ENCODE measurements at places on chromosomes 2 and 18.

DNA sequence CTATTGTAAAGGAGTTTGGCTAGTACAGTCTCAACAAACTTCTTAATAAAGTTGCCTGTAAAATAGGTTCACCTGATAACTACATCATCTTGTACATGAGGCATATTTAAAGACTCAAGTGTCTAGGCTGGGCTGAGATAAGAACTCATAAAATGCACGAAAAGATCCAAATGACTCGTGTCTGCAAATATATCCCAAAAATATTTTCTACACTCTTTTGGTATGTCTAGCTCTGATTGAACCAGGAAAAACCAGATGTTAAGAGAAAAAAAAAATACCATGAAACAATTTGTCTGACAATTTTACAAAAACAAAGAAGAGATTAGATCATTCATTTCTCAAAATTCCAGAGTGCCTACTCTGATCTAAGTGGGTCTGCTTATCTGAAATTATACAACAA is 166.9 kb upstream of the OSR1 start:
- no peak for DNase-seq

DNA sequence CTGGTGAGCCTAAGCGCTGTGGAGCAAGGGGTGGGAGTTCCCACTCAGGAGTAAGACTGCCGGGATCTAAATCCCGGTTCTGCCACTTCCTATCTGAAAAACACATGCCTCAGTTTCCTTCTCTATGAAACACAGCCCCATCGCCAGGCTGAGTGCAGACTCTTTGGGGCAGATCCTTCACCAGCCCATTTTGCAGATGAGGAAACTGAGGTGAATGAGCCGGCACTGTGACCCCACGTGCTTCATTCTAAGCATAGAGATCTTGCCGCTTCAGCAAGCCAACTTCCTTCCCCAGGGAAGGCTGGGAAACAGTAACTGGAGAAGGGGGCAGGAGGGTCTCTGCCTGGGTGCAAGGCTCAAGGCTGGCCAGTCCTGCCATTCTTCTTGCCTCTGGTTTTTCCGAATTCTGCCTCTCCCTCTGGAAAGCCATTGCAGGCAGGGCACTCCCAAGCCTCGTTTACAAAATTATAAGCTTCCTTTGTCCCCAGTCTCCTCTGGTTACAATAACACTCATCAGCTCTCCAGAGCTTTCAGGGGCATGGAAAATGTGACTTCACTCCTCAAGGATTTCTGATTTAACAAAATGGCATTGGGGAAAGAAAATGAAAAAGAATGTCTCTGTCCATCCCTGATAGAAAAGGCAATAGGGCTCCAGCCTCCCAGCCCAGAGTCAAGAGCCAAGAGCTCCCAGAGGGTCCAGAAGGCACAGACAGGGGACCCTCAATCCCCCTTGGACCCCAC is 249.2 kb downstream of the TNS1 start:
- no peak for DNase-seq

DNA sequence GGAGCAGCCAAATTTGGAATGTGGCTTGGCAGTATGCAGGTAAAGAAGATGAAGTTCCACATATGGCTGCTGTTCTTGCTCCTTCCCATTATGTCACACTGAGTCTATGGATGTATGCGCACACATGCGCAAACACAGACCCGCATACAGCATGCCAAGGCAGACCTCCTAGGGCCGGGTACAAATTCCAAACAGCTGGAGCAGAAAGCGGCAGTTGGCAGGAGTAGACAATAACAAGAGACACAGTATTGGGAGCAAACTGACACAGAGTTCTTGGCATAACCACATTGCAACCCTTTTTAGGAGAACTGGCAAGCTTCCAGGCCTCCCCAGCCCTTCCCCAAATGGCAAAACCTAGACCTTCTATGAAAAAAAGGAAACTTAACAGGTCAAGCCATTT is 268.9 kb downstream of the SP3 start:
- DNase-seq, result no peak

GRCh38 chr18:34153711-34154110 is 71.0 kb downstream of the NOL4 start:
- no peak for DNase-seq

- no peak for DNase-seq
Observed at GRCh38 chr2:147161746-147162145, 683.1 kb upstream of the ACVR2A start.

DNA sequence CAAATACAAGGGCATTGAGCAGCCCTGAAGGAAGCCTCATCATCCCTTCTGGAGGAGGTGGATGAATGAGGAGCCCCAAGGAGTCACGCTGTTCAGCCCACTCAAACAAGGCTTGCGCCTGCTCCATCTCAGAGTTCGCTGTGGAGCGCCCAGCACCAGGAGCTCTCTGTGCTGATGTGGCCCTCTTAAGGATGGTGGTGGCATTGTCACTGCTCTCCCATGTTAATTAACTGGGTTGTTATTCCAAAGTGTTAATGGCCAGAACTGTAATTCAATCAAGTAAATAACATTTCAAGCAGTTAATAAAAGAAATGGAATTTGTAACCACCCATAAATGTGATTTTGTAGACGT is 726.0 kb upstream of the RAB6C start:
- DNase-seq, result no peak
